ENCODE measurements at places on chromosomes 2 and 18. TPM values are rescaled to one million over a fixed set of nuclear protein-coding genes. Genes with fewer than 3 reads are reported as not detected.

Gene REG3G
- total RNA-seq: not detected

Gene UPP2
- total RNA-seq: not detected

Gene SLC4A5
- 2.5 TPM for total RNA-seq

Gene TET3
- total RNA-seq: 10.1 TPM

Gene ACTG2
- not detected for total RNA-seq

Gene PID1
- not detected for total RNA-seq

Gene LRRFIP1
- total RNA-seq: 242 TPM

Gene PSTPIP2
- total RNA-seq: 7.9 TPM

Gene ITPRIPL1
- total RNA-seq: 43.7 TPM

Gene EML6
- total RNA-seq: 0.95 TPM

Gene GKN2
- total RNA-seq: not detected

Gene MROH2A
- total RNA-seq: not detected

Gene PJVK
- total RNA-seq: 0.91 TPM

Gene KIF1A
- total RNA-seq: 0.71 TPM

Gene ZNF892
- total RNA-seq: 3.2 TPM

Gene PSD4
- total RNA-seq: 261 TPM

Gene ADGRF3
- total RNA-seq: 2.5 TPM

Gene HAT1
- 59.5 TPM for total RNA-seq

Gene TSPYL6
- not detected for total RNA-seq

Gene ELOA2
- total RNA-seq: not detected

Gene ZNF236
- total RNA-seq: 20.2 TPM

Gene ARHGAP15
- total RNA-seq: 167 TPM

Gene NAT8
- total RNA-seq: not detected

Gene CCDC121
- total RNA-seq: 0.78 TPM

Gene KLHL30
- not detected for total RNA-seq

Gene ANKRD30BL
- not detected for total RNA-seq

Gene SP9
- total RNA-seq: not detected

Gene ONECUT2
- not detected for total RNA-seq

Gene RAPGEF4
- 0.40 TPM for total RNA-seq

Gene MOGAT1
- total RNA-seq: not detected

Gene ZFP36L2
- 276 TPM for total RNA-seq

Gene TFPI
- not detected for total RNA-seq

Gene HOXD4
- not detected for total RNA-seq

Gene NDUFS1
- total RNA-seq: 65.4 TPM

Gene ANKRD30B
- not detected for total RNA-seq

Gene EFR3B
- total RNA-seq: not detected

Gene GREB1
- 0.33 TPM for total RNA-seq

Gene REG3A
- not detected for total RNA-seq

Gene RAB6C
- 0.10 TPM for total RNA-seq

Gene IL36A
- not detected for total RNA-seq

Gene UGT1A10
- total RNA-seq: not detected

Gene RUFY4
- 3.2 TPM for total RNA-seq

Gene COL4A3
- not detected for total RNA-seq

Gene ALPP
- total RNA-seq: not detected

Gene PAX3
- not detected for total RNA-seq

Gene SALL3
- total RNA-seq: not detected

Gene VWC2L
- total RNA-seq: not detected

Gene GRHL1
- 1.2 TPM for total RNA-seq

Gene GCG
- total RNA-seq: not detected

Data from activated CD4-positive, alpha-beta memory T cell treated with anti-CD3 and anti-CD28 coated beads, Interleukin-2, amount 10 ng/mL, durations not matched to agents 7 days and 5 days (primary cell).